Sigmoid colon (tissue), 7 donors: ENCODE measurements at places on chromosomes 3 and 15.

DNA sequence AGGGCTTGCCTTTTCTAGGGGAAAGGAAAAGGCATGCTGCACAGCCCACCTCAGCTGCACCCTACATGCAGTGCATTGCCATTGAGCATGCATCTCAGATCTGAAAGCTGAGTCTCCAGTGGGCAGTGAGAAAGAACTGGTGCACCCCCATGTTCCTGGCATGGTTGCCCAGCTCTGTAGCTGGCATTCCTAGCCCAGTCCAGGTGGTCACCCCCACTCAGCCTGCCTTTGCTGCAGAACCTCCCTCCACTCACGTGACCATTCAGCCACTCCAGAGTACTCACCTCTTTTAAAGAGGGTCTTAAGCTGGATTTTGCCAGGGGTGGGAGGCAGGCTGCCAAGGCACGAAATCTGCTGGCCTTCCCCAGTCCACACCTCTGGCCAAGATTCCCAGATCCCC is 208.6 kb upstream of the TOPAZ1 start:
- DNase-seq, result no peak

GRCh38 chr3:63582943-63583500 is 69.5 kb upstream of the SNTN start:
- no peak for DNase-seq

DNA sequence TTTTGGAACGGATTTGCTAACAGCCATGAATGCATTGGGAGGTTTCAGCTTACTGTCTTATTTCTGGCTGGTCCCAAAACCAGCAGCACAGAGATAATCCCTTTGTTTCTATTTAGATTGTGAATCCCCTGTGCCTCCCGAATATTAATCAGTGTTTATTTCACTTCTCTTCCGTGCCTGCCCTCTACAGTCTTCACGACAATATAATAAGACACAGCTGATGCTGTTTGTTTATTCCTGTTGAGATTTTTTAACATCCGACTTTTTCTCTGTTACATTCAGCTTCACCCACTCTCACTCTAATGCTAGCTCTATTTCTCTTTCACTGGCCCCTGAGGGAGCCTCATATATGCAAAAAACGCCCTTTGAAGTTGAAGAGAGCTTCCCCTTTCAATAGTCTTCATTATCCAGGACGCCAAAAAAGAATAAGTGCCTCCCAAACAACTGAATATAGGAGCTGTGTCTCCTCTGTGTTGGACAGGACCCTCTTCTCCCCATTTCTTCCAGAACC is 995.3 kb downstream of the ROBO2 start:
- no peak for DNase-seq

DNA sequence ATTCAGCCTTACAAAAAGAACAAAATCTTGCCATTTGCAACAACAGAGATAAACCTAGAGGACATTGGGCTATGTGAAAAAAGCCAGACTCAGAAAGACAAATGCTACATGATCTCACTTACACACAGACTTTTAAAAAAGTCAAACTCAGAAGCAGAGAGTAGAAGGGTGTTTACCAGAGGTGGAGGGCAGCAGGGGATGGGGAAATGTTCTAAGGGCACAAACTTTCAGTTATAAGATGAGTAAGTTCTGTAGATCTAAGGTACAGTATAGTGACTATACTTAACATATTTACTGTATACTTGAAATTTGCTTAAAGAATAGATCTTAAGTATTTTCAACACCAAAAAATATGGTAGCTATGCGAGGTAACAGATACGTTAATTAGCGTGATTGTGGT is 3.0 kb downstream of the MYEF2 start:
- no peak for DNase-seq

GRCh38 chr3:188827103-188827502 is 344.7 kb upstream of the TPRG1 start:
- no peak for DNase-seq

DNA sequence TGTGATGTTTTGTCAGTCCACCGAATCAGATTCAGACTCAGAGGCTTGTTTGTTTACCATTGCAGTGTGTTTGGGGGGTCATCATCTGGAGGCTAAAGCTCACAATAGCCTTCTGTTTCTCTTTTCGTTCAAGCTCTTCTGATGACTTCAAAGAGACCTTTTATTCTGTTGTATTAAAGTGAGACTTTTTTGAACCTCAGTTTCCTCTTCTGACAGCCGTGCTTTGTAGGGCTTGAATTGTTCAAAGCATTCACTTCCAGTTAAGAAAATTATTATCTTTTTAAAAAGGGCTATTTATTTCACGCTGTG is 1.3 kb downstream of the PXK start:
- no peak for DNase-seq

DNA sequence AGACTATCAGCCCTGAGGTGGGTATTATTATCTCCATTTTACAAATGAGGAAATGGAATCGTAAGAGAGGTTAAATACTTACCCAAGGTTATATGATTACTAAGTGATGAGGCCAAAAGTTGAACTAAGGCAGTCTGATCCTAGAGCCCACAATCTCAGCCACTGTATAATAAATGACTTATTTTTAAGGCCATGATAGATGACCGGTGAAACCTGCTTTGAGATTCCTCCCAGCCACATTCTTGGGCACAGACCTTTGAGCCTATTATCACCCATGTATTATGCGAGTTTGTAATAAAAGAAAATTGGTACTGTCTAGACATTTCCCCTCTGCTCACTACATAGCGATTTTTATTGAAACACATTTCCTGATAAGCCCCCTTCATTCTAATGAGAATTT is 37.4 kb downstream of the POLQ start:
- no peak for DNase-seq

DNA sequence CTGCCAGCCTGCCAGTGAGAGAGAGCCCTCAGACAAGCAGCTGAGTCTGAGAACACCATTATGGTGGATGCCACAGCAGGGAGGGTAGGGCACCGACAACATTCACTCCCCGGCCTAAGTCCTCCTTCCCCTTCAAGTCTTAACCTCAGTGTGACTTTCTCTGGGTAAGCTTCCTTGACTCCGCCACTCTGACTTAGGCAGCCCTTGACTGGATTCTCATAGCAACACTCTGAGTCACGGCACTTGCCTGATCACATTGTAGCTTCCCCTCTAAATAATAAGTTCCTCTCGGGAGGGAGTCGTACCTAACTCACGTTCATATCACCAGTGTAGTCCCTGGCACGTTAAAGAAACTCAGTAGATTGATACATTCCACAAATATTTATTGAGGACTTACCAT is 180.5 kb downstream of the FOXB1 start:
- DNase-seq, result no peak
